ENCODE measurements at places on chromosomes 1 and 21.

GRCh38 chr1:178262120-178262500, 168.2 kb downstream of the RASAL2 start:
- DNase-seq = no peak

DNA sequence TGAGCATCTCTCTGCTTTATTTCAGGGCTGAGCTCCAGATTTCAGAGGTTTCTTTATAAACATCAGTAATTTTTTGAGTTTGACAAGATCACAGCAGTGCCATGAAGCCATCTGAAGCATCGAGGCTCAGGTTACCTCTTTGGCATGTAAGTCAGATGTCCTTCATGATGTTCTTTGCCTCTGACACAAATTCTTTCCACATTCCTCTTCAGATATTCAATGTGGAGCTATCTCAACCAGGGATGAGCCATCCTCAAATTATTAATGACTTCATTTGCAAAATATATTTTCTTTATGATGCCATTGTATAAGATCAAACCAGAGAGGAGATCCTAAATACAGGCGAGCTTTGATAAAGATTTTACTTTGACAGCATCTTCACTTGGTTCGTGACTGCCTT, 256.7 kb downstream of the COL11A1 start:
- DNase-seq = no peak

- DNase-seq = no peak
These were observed 17.0 kb downstream of the MRAP start for GRCh38 chr21:32315511-32316281.

GRCh38 chr1:162878000-162878596, 17.1 kb upstream of the CCDC190 start:
- DNase-seq = peak; percentile 46

- DNase-seq = no peak
These were observed 1.0 kb downstream of the NCDN start for GRCh38 chr1:35558374-35559316.

DNA sequence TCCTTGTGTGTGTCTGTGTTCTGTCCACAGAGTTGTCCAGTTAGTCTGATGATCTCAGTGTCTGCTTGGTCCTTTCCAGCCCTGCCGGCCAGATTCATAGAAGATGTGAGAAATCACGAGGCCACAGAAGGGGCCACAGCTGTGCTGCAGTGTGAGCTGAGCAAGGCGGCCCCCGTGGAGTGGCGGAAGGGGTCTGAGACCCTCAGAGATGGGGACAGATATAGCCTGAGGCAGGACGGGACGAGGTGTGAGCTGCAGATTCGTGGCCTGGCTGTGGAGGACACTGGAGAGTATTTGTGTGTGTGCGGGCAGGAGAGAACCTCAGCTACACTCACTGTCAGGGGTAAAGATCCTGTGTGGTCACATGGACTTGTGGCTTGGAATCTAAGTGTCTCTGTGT, 95.8 kb downstream of the OBSCN start:
- DNase-seq = no peak

- no peak for DNase-seq
These were observed 459.3 kb upstream of the ADAMTS5 start for GRCh38 chr21:27426196-27426595.

- DNase-seq = no peak
These were observed 985 bp downstream of the SYT6 start for GRCh38 chr1:114152508-114153260.

DNA sequence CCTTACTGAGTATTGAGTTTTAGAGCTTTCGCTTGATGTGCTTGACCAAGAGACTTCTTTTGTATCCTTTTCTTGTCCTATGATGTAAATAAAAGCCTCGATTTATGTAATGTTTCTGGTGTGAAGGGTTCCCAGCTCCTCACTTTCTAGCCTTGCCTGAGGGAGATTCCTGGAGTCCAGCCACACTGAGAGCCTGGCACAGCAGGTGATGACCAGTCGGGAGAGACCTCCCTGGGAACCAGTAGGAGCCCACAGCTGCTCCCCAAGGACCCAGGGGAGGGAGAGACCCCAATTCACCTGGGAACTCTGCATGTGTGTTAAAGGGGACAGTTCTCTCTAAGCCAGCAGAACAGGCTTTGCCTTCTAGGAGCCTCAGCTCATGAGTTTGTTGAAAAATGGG, 8.9 kb downstream of the C1orf115 start:
- DNase-seq = no peak

GRCh38 chr1:203628201-203629015, 1.8 kb downstream of the ATP2B4 start:
- DNase-seq = no peak

DNA sequence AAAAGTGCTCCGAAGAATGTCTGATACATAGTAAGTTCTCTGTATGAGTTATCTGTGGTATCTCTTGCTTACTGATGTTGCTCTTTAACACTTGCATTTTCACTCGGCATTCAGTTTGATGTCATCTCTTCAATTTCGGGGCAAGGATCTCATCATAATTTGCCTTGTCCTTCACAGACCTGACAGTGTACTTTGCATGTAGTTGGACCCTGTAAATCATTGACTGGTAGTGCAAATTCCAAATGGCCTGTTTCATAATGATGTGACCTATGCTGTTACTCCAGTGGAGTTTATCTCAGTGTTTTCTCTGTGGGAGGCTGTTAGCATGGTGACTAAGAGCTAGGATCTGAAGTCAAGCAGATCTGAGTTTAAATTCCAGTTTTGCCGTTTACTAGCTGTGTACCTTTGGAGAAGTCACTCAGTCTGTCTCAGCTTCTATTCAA, 34.2 kb upstream of the ABCD3 start:
- DNase-seq = no peak

DNA sequence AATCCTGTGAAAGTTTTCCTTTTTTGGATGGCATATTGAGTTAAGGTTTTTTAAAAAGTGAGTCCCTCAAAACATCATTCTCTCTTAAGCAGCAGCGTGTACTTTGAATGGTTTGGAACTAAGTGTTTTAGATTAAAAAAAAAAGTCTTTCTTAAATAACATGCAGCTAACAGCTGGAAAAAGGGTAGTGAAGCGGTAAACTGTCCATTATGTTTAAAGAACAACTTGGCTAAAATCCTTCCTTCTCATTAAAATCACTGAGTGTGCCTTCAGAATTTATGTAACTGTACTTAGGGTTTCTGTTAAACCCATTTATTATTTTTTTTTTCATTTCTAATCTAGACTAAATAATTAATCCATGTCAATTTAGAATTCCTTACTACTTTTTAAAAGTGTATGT, 254.2 kb upstream of the ADAMTS5 start:
- DNase-seq = no peak

GRCh38 chr1:95778217-95778616, 544.2 kb downstream of the RWDD3 start:
- DNase-seq = no peak

DNA sequence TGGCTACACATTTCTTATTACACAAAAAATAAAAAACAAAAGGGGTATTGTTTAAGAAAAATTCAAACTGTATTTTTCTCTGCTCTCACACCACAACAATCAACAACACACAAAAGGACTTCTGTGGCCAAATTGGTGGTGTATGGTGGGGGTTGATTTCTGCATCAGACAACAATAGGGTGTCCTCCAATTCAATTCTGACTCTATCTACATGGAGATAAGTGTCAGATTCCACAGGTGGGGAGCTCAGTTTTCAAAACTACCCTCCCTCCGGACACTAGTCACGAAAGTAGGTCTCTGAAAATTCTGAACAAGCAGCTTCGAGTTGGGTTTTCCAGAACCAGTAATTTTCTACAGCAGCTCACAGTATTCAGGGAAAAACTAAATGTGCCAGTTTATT, 744.9 kb upstream of the NCAM2 start:
- DNase-seq = no peak

DNA sequence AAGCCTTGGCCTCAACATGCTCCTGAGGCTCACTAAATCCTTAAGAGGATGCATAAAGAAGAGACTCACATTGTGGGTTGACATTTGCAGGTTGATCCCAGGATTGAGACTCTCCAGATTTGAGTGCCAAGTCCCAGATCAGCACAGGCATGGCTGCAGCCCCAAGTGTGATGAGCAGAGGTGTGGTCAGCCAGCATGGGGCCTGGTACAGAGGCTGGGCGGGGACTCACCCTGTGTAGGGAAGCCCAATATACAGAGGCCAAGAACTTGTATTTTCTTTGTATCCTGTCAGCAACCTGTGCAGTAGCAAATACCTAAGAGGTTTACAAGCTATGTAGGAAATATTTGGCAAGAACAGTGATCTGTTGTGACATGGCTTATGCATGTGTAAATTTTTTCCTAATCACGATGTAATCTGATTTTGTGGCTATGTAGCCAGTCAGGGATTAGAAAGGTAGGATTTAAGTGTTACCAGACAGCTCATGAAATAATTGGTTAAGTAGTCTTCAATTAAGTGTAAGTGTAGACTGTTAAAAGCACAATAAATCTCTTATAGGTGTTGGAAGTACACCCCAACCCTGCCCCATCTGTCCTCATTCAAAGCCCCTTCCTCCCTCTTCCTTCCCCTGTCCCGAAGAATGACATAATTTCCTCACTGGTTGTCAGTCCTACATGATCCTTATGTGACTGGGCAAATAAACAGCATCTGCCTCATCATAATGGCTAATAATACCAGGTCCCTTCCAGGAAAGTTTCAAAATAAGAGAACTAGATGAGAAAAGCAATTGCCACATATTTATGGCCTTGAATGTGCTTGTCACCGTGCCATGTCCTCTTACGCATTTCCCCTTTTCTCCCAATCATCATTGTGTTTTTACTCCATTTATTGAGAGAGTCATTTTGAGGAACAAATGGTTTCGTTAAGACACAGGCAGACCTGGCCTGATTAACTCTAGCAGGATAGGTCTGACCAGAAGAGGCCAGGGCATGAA, 120.9 kb downstream of the HLX start:
- DNase-seq = peak; percentile 63

- DNase-seq = no peak
These were observed 71.6 kb upstream of the CNIH3 start for GRCh38 chr1:224544346-224545110.

DNA sequence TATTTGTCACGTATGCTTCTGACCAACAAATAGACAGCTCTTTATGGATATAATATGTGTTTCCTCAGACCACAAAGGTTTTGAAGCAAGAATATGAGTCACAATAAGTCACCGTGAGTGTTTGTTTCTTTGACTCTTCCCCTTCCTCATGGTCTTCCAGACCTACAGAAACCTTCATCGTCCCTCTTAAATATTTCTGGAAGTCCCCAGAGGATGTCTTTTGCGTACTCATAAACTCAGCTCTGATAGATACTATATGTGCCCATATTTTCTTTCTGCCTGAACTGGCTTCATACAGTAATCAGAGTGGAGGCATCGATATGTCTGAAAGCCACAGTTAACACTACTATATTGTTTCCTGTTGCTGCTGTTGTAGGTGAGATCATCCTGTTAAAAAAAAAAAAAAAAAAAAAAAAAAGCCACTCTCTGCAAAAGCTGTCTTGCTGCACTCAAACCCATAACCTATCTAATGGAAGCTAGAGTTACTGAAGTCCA, 38.4 kb downstream of the ADAMTS1 start:
- DNase-seq = no peak

GRCh38 chr1:52955129-52955970, 28.3 kb downstream of the SCP2 start:
- no peak for DNase-seq

GRCh38 chr1:21894034-21894881, 42.9 kb downstream of the HSPG2 start:
- no peak for DNase-seq

GRCh38 chr1:41390166-41390565, 28.9 kb downstream of the FOXO6 start:
- DNase-seq = peak; percentile 63

- DNase-seq = no peak
These were observed 11.0 kb upstream of the ZNF691 start for GRCh38 chr1:42835422-42835821.

GRCh38 chr1:31154000-31154631, 85.6 kb downstream of the NKAIN1 start:
- DNase-seq = no peak

DNA sequence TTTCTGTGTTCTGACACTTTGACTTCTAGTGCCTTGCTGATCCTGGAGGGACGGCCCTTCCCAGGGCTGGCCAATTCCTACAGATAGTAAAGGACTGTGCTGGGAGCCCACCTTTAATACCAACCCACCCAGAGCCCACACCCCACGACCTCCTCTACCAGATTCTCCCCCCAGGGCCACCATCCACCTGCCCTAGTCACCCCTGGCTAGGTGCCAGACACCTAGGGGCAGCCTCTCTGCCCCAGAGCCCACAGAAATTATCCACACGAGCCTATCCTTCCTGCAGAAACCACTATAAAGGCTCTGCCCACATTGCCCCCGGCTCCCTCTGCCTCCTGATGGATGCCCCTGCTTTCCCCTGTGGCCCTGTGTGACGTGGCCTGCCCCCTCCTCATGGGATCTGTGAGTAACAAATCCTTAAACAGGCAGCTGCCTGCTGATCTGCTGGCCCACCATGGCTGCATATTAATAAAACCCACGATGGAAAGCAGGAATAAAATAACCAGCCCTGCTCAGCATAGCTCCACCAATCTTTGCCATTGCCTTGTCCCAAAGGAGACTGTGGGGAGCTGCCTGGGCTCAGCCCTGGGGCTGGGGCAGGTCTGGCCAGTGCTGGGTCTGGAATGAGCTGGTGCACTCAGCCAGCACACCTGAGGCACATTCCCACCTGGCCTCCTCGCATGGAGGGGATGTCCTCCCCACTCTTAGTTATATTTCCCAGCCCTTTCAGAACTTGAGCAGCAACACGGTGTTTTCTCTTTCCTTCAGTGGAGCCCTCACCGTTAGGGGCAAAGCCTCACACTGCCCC, 488.5 kb downstream of the NPHP4 start:
- no peak for DNase-seq

GRCh38 chr1:83997631-83998030, 1.3 kb downstream of the TTLL7 start:
- no peak for DNase-seq

- DNase-seq = no peak
These were observed 188.5 kb downstream of the SLC45A1 start for GRCh38 chr1:8506456-8506855.

- DNase-seq = peak; percentile 25
These were observed 53.1 kb upstream of the HMCN1 start for GRCh38 chr1:185681034-185681633.

GRCh38 chr1:39491146-39491921, at the start of gene BMP8A:
Gene BMP8A (plus strand): TSS chr1:39491636. CDS start chr1:39491992, 356 bp downstream.
- peak; percentile 99 for DNase-seq

- no peak for DNase-seq
These were observed 8.7 kb upstream of the PPP1R15B start for GRCh38 chr1:204420039-204421004.

GRCh38 chr1:163085904-163086268, 16.7 kb downstream of the RGS4 start:
- no peak for DNase-seq

GRCh38 chr1:155123801-155124200, 3.9 kb upstream of the EFNA1 start:
- no peak for DNase-seq

Data from NCI-H1694 (cell line).